ENCODE measurements at places on chromosomes 2 and 18. TPM values are rescaled to one million over a fixed set of nuclear protein-coding genes. Genes with fewer than 3 reads are reported as not detected.

MDH1B gene
- total RNA-seq = 1.4 TPM

ODC1 gene
- 205 TPM for total RNA-seq

RAD51AP2 gene
- not detected for total RNA-seq

SETBP1 gene
- total RNA-seq = 0.63 TPM

POMC gene
- total RNA-seq = not detected

MC2R gene
- total RNA-seq = not detected

WDR12 gene
- 50.6 TPM for total RNA-seq
